COR-L47 (cell line): ENCODE measurements at places on chromosomes 11 and 22.
A peak's percentile ranks its signal among the peaks of the same experiment; 100 is the strongest.

DNA sequence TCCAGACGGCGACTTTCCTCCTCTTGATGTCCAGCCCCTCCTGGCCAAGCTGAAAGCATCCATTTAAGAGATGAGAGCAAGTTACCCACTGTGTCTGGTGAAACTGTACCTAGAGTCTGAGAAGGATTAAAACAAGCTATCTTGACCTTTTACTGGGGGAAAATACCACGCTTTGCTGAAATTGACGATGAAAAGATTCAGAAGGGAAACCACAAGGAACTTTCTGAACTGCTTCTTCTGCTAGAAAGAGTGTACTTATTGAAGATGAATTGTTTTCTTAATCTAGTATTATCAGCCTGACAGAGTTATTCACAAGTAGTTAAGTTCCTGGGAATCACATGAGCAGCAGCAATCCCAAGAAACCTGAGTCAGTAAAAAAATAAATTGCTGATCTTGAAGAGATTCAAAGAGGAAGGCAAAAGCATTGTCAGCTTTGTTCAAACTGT, 13.1 kb upstream of the MS4A6A start:
- no peak for DNase-seq

GRCh38 chr11:57248780-57249383, 11.8 kb upstream of the APLNR start:
- peak; percentile 15 for DNase-seq

DNA sequence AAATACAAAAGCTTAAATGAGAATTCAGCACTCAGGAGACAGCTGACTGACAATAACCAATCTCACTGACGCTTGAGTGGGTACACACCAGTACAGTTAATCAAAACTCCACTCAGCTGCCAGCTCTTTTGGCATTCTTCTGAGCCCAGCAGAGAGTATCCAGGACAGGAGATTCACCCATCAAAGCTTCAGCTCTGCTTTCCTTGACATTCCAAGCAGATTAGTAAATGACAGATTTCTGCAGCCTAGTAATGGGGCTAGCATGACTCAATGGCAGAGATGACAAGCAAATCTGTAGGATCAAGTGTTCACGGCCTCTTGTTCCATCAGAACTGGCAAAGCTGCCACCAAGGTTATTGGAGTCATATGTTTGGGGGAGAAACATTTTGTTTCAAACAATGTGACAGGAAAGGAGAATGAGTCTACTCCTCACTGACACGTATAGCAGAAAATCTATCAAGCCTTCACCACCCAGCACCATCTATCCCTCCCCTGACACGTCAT, 420.0 kb downstream of the DYNC2H1 start:
- DNase-seq: no peak

GRCh38 chr11:117750916-117751662, 45.9 kb downstream of the DSCAML1 start:
- no peak for DNase-seq

GRCh38 chr11:8156877-8157276, 11.9 kb downstream of the RIC3 start:
- DNase-seq: no peak

- DNase-seq: no peak
Measured at GRCh38 chr22:40547729-40548143, 88.8 kb downstream of the MRTFA start.

- DNase-seq: no peak
Measured at GRCh38 chr22:33332538-33332937, 274.4 kb upstream of the SYN3 start.

GRCh38 chr11:7882860-7883259, 48.2 kb downstream of the OR10A6 start:
- DNase-seq: no peak

DNA sequence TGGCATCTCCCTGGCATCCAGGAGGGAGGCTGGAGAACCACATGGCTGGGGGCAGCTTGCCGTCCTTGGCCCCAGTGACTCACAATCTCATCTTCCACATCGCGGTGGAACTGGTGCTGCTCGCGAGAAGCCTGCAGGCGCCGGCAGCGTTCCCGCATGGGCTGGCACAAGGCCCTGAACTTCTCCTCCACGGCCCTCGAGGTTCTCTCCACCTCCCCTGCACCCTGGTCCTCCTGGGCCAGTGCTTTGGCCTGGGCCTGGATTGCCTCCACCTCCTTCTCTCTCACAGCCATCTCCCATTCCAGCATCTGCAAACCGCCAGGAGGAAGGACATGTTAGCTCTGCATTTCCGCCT, 16.3 kb upstream of the RBM4B start:
- no peak for DNase-seq

GRCh38 chr11:123413636-123414035, 16.4 kb upstream of the GRAMD1B start:
- DNase-seq: no peak

GRCh38 chr11:94539420-94539819, 4.3 kb upstream of the FUT4 start:
- no peak for DNase-seq

- peak; percentile 81 for DNase-seq
Measured at GRCh38 chr11:76799066-76799804, 16.1 kb downstream of the TSKU start.

DNA sequence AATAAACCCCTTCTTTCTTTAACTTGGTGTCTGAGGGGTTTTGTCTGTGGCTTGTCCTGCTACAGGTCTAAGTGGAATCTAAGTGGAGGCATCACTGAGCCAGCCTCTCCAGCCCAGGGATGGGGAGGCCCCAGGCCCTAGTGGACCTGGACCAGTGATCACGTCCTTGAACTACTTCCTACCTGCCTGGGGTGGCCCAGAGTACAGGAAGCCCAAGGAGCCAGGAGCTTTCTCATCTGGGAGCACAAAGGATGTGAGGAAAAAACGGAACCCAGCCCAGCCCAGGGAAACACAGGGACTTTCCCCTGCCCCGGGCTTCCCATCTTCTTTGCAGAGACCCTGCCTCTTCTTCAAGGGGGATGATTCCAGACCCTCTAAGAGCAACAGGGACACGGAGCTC, 3.5 kb upstream of the CD5 start:
- no peak for DNase-seq

DNA sequence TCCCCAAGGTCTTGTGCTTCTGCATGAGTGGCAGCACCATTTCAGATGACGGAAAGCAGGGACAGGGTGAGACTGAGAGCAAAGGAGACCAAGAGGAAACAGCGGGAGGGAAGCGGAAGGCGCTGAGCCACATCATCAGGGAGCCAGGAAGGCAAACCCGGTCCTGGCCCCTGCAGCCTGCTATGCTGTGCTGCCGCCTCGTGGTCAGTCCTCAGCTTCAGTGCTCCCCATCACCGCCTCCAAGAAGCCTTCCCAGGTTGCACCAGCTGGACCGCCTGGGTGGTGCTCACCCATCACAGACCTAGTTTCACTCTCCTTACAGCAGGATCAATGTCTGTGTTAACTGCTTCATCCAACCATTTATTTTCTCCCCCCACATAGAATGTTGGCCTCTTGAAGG, 73.0 kb upstream of the PHF21B start:
- no peak for DNase-seq

DNA sequence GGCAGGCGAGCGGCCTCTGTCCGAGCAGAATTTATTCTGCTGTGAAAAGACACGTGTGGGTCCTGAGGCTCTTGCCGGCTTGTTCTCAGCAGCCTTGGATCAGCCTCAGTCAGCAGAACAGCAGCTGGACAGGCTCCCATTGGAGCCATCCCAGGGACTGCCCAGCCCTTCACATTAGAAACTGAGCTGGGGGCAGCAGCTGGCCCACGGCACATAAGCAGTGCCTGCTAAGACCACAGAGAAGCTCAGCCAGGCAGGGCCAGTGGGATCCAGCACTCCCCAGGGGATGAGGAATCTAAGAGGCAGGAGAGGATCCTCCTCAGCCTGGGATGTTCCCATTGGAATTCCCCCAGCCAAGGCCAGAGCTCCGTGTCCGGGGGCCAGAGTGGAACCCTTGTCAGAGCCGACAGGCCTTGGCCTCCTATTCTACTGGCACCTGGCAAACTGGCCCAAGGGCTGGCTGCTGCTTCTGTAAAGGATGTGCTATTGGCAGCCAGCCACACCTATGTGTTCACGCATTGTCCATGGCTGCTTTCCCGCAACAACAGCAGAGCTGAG, 18.2 kb downstream of the RTN4R start:
- DNase-seq: peak; percentile 89

DNA sequence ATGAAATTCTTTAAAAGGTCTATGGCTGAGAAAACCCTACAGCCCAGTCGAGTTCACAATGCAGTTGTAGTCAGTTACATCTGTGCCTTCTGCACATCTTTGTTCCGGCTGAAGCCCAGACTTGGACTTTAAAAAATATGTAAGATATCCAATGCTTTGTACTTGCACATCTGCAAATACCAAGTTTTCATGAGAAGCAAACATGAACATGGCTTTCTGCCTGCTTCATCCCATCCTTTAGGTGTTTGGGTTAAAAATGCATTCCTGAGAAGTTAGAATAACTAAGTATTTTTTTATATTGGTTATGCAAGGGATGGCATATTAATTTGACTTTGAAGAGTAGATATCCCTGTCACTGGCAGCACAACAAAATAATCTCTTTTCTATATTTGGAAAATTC, 528.4 kb downstream of the METTL15 start:
- no peak for DNase-seq

DNA sequence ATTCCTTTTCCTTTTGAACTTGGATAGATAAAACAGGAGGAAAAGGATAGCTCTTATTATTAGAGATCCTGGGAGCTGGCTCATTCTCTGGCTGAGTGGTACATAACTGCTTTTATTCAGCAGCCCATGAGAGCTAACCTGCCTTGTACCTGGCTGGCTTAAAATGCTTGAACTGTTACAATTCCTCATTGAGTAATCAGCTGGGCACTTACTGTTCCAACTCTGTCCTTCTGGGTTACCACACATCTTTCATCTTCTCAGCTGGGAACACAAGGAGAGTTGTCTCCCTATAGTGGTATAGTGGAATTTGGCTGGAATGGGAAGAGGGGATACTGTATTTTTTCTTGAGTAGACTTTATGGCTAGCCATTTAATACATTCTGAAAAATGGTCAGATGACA, 39.8 kb upstream of the SPTBN2 start:
- no peak for DNase-seq

- DNase-seq: no peak
Measured at GRCh38 chr22:24201681-24202614, 20.7 kb downstream of the SUSD2 start.

- no peak for DNase-seq
Measured at GRCh38 chr22:28986366-28986765, 75.3 kb downstream of the C22orf31 start.

DNA sequence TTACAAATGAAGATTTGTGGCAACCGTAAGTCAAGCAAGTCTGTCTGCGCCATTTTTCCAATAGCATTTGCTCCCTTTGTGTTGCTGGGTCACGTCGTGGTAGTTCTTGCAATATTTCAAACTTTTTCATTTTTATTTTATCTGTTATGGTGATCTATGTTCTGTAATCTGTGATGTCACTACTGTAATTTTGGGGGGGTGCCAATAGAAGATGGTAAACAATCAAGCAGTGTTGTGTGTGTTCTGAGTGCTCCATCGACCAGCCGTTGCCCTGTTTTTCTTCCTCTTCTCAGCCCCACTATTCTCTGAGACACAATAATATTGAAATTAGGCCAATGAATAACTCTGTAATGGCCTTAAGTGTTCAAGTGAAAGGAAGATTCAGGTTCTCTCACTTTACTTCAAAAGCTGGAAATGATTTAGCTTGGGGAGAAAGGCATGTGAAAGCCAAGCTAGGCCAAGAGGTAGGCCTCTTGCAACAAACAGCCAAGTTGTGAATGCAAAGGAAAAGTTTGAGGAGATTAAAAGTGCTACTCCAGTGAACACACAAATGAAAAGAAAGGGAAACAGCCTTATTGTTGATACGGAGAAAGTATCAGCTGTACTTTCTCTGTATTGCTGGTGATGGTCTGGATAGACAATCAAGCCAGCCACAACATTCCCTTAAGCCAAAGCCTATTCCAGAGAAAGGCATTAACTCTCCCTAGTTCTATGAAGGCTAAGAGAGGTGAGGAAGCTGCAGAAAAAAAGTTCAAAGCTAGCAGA, 7.5 kb downstream of the ZC3H12C start:
- DNase-seq: no peak

GRCh38 chr22:23053912-23054530, 16.3 kb upstream of the GNAZ start:
- no peak for DNase-seq

DNA sequence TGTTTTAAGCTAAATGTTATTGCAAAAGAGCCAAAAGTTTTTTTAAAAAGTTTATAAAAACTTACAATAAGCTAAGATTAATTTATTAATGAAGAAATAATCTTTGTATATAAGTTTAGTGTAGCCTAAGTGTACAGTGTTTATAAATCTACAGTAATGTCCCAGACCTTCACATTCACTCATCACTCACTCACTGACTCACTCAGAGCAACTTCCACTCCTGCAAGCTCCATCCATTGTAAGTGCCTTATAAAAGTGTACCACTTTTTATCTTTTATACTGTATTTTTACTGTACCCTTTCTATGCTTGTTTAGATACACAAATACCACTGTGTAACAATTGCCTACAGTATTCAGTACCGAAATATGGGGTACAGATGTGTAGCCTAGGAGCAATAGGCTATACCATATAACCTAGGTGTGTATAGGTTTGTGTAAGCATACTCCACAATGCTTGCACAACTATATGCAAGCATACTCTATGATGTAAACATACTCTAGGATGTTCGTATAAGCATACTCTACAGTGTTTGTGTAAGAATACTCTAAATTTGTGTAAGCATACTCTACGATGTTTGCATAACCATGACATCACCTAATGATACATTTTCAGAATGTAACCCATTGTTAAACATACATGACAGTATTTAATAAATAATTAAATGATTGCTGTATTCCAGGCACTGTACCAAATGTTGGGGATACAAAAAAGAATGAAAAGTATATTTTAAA, 953.0 kb downstream of the KCNA4 start:
- no peak for DNase-seq

DNA sequence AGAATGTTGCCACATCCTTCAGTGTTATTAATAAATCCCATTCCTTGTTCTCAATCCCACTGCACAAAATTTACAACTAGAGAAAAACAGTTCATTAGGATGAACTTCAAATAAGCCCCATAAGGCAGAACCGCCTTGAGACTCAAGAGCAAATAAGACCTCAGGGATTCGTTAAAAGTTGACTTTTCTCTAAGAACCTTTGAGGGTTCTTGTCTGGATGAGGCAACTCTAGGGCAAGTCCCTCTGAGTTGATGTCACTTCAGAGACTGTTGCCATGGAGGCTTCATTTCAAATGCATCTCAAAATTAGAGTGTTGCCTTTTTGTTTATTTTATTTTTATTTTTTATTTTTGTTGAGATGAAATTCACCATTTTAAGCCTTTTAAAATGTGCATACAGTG, 19.8 kb upstream of the PANX3 start:
- no peak for DNase-seq
